Tibial nerve (tissue), 4 donors: ENCODE measurements at places on chromosomes 5 and 9. TPM values are rescaled to one million over a fixed set of nuclear protein-coding genes. Genes with fewer than 3 reads are reported as not detected.

GRCh38 chr9:134653259-134654009, 11.8 kb downstream of the COL5A1 start:
- peaks cover 11% of the 10 kb centered on the region for H3K36me3 ChIP-seq
- peak overlapping the region; percentile 53 for H3K27ac ChIP-seq
- DNase-seq = no peak
- no peaks in the 10 kb centered on the region for H3K27me3 ChIP-seq

- no peaks in the 10 kb centered on the region for H3K36me3 ChIP-seq
- H3K27me3 ChIP-seq = no peaks in the 10 kb centered on the region
- no peak overlapping the region for H3K27ac ChIP-seq
These were observed 243.7 kb downstream of the HSPA4 start for GRCh38 chr5:133295520-133295919.

DNA sequence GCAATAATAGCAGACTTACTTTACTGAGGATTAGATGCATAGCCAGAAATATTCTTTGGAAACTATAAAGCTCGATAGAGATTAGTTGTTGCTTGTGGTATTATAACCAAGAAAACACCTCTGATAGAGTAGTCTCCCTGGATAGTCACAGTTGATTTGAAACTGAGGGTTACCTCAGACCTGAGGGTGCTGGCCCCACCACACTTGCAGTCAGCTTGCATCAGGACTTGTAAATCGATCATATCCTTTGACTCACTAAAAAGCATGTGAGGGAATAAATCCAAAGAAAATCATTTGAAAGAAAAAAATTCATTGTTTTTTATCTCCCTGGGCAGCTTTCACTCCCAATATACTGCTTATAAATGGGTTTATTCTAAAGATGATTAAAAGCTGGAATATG, 39.4 kb downstream of the GALNT12 start:
- H3K4me3 ChIP-seq = no peak overlapping the region
- H3K27me3 ChIP-seq = no peaks in the 10 kb centered on the region
- no peaks in the 10 kb centered on the region for H3K36me3 ChIP-seq
- no peak overlapping the region for H3K27ac ChIP-seq
- no peak for DNase-seq

- no peaks in the 10 kb centered on the region for H3K36me3 ChIP-seq
- no peak overlapping the region for H3K4me3 ChIP-seq
- no peak for DNase-seq
- no peaks in the 10 kb centered on the region for H3K27me3 ChIP-seq
These were observed 111.7 kb downstream of the EDIL3 start for GRCh38 chr5:84272771-84273516.

The GPX3 gene
- total RNA-seq = 9,036 TPM

- DNase-seq = no peak
- H3K27me3 ChIP-seq = no peaks in the 10 kb centered on the region
- H3K4me1 ChIP-seq = no peaks in the 10 kb centered on the region
These were observed 1107.9 kb downstream of the PTPRD start for GRCh38 chr9:9504869-9505268.

The FAM169A gene
- total RNA-seq = 9.9 TPM

The GFI1B gene
- not detected for total RNA-seq

The ASPN gene
- total RNA-seq = 18.4 TPM

DNA sequence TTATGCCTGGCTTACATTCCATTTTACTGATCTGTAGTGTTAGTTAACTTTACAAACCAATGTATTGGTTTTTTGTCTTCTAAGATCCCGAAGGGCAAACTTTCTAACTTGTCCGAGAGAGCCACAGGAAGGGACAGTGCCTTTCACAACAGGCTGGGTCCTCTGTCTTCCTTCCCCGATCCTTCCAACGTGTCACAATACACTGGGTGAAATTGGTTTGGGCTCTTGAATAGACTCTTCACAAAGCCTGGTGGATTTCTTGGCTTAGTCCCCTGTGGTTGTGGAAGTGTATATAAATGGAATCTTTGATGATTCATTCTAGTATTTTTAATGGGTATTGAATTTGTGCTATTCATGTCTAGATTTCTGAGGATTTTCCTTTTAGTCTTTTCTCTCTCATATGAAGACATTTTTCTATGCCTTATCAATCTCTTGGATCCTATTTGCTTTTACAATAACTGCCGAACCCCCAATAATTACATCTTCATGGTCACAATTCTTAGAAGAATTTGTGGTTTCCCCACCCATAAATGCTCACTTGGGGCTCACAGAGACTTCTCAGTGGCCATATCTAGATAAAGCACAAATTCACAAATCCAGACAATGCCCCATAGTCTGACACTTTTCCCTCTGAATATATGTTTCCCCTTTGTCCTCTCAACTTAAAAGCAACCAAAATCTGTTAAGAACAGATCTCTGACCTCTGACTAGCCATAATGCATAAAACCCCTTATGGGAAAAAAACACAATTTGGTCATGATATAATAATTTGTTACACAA, 107.7 kb downstream of the MTRR start:
- no peak overlapping the region for H3K27ac ChIP-seq
- no peaks in the 10 kb centered on the region for H3K27me3 ChIP-seq
- H3K36me3 ChIP-seq = no peaks in the 10 kb centered on the region
- no peak overlapping the region for H3K4me3 ChIP-seq
- no peak for DNase-seq

The CDC25C gene
- total RNA-seq = 0.60 TPM

DNA sequence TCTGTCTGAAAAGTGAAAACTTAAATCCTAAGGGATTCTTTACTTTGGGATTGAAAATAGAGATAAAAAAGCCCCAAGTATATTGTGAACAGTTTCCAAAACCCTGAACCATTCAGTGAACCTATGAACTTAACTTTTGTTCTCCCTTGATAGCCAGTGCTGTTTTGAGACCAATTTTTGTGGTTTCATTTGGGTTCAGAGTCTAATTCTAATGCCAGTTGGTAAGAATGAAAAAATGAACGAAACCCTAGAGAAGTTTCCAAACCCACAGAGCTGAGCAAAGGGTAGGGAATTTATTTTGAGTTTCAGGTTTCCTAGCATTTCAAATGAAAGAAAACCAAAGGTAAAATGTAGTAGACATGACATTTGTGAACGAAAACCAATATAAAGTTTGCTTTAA, 1366.8 kb downstream of the EFNA5 start:
- H3K27me3 ChIP-seq = no peaks in the 10 kb centered on the region
- no peak overlapping the region for H3K27ac ChIP-seq
- no peaks in the 10 kb centered on the region for H3K36me3 ChIP-seq
- no peaks in the 10 kb centered on the region for H3K4me1 ChIP-seq
- DNase-seq = no peak

DNA sequence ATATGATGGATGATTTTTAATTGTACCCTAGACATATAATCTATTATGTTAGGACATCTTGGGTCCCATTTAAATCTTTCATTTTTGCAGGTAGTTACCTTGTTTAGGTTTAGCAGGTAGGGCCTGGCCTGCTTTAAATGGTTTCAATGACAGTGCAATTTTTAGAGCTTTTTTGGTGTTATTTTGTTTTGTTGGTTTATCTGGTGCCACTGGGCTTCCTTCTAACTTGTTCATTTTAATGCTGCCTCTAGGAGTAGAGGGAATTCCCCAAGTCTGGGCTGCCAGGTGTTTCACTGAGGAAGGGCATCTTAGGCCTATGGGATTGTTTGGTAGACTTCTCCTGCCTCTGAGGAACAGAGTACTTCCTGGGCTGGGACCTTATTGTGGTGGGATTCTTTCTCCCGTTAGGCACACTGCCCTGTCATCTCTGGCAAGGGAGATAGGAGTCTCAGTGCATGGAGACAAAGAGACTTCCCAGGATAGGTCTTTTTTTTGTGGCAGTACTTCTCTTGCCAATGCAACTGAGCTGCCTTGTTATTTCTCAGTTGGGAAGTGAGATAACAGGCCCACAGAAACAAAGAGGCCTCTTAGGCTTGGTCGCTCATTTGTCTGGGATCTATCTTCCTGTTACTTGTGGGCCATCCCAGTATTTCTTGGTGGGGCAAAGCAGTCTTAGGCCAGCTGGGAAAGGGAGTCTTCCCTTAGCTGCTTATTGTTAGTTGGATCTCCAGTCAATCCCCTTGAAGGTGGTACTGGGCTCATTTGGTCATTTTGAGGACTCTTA, 282.9 kb downstream of the FER start:
- H3K36me3 ChIP-seq = no peaks in the 10 kb centered on the region
- H3K4me3 ChIP-seq = no peak overlapping the region
- H3K4me1 ChIP-seq = no peaks in the 10 kb centered on the region

The EMB gene
- 7.3 TPM for total RNA-seq

The GALT gene
- 38.5 TPM for total RNA-seq

The LCN12 gene
- total RNA-seq = 10.2 TPM

GRCh38 chr9:89178830-89179539, 367 bp upstream of the SHC3 start:
- peaks cover 38% of the 10 kb centered on the region for H3K4me1 ChIP-seq
- H3K27ac ChIP-seq = no peak overlapping the region
- DNase-seq = no peak
- no peak overlapping the region for H3K4me3 ChIP-seq
- no peaks in the 10 kb centered on the region for H3K27me3 ChIP-seq

DNA sequence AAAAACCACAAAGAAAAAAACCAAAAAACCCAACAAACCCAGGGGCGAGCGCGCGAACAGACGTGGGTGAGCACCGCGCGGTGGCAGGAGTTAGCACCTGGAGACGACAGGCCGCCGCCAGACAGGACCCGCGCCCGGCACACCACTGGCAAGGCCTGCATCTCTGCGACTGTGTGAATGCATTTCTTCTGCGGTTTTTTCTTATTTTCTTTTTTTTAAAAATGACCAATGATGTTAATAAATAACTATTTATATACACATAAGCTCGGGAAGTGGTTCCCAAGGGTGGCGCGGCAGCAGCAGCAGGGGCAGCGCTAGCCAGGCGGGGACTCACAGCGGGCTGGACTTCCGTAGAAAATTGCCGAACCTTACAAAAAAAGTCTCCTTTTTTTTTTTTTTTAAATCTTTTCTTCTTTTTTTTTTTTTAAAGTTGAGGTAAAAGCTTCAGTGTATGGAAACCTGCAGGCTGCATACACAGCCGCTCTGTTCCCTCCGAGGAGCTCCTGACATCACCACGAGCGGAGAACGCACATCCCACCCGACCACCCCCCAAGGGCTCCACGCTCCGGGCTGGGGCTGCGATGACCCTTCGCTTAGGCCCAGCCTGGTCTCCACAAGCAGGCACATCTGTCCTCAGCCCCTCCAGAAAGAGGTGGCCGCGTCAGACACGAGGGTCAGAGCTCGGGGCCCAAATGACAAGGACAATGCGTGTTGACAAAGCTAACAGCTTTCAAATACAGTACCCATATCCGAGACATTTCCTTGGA, 7.4 kb downstream of the BRD3OS start:
- H3K36me3 ChIP-seq = peaks cover 36% of the 10 kb centered on the region
- H3K4me3 ChIP-seq = no peak overlapping the region
- DNase-seq = no peak
- H3K4me1 ChIP-seq = no peaks in the 10 kb centered on the region
- no peak overlapping the region for H3K27ac ChIP-seq

DNA sequence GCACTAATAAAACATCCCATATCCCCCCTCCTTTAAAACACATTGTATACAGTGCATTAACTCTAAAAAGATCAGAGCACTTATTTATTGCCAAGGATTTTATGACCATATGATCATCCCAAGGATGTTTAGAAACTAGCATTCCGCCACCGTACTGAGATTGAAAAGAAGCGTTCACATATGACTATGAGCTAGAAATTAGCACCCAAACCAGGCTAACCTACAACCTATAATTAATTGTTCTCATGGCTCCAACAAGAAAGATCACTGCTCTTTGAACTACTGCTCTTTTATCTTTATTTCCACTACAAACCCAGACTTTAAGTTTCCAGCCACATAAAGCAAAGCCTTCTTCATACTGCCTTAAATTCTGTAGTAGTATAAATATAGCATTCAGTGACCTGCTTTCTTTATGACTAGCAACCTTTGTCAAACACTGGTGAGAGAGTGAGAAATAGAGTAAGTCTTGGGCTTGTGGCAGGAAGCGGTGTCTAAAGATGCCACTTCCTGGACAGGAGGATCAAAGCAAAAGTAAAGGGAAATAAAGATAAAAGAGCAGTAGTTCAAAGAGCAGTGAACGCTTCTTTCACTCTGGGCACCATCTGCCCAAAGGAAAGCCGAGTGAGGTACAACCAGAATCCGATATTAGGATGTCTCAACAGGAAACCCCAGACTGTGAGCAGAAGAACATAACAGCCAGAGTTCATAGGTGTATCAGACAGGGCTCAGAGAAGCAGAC, 151.1 kb upstream of the ERCC6L2 start:
- no peak overlapping the region for H3K4me3 ChIP-seq
- no peaks in the 10 kb centered on the region for H3K4me1 ChIP-seq
- no peak for DNase-seq

GRCh38 chr9:87701931-87702421, 23.9 kb upstream of the CTSL start:
- no peak overlapping the region for H3K4me3 ChIP-seq
- no peaks in the 10 kb centered on the region for H3K36me3 ChIP-seq
- no peaks in the 10 kb centered on the region for H3K27me3 ChIP-seq
- no peaks in the 10 kb centered on the region for H3K4me1 ChIP-seq
- no peak overlapping the region for H3K27ac ChIP-seq

The ATG10 gene
- total RNA-seq = 3.5 TPM

GRCh38 chr9:95090023-95090791, 227.3 kb downstream of the FANCC start:
- no peaks in the 10 kb centered on the region for H3K27me3 ChIP-seq
- peaks cover 11% of the 10 kb centered on the region for H3K36me3 ChIP-seq
- H3K27ac ChIP-seq = peak overlapping the region; percentile 70
- H3K4me1 ChIP-seq = no peaks in the 10 kb centered on the region

DNA sequence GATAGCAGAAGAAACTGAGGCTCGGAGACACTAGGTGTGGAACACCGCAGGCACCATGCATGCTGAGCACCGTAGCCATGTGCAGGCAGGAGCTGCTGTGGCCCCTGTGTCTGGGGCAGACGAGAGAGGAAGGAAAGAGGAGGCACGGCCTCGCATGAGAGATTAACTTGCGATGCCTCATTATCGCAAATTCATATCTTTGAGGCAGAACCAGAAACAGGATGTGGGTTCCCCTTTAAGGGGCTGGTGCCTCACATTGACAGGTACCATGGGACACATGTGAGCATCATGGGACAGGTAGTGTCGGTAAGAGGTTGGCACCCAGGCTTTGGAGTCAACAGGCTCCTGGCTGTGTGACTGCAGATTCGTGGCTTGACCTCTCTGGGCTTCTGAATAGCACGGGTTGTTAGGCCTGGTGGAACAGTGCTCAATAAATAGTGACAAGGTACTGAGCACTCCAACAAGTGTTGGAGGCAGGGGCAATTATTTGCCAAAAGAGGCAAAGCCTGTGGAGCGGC, 40.8 kb downstream of the NAIF1 start:
- H3K27ac ChIP-seq = no peak overlapping the region
- H3K36me3 ChIP-seq = no peaks in the 10 kb centered on the region
- no peak overlapping the region for H3K4me3 ChIP-seq
- no peaks in the 10 kb centered on the region for H3K27me3 ChIP-seq
- DNase-seq = peak; percentile 8
